Mesendoderm (in vitro differentiated cells): ENCODE measurements at places on chromosomes 2 and 18.
A peak's percentile ranks its signal among the peaks of the same experiment; 100 is the strongest.

DNA sequence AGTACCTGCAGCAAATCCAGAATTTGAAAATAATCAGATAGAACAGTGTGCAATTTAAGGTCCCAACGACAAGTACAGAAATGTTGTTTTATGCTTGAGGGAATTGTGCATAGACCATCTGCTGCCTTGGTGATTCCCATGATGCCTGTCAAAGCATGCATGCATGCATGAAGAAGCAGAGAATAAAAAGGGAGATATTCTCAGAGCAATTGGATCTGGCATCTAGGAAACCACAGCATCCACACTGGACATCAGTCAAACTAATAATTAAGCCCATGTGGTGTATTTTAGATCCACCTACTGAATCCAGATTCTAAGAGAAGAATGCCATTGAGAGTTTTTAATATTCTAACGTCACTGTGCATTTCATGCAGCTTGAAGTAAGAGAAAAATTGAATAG lies 361.2 kb downstream of the FSIP2 start:
- no peaks in the 10 kb centered on the region for H3K4me1 ChIP-seq
- DNase-seq = no peak
- H3K27ac ChIP-seq = no peak overlapping the region
- H3K4me3 ChIP-seq = no peak overlapping the region
- no peaks in the 10 kb centered on the region for H3K27me3 ChIP-seq
- no peaks in the 10 kb centered on the region for H3K36me3 ChIP-seq

- H3K27ac ChIP-seq = no peak overlapping the region
- no peaks in the 10 kb centered on the region for H3K27me3 ChIP-seq
- DNase-seq = no peak
- H3K4me3 ChIP-seq = no peak overlapping the region
- no peaks in the 10 kb centered on the region for H3K4me1 ChIP-seq
Measured at GRCh38 chr2:209340522-209340921, 83.3 kb upstream of the MAP2 start.

- DNase-seq = peak; percentile 49
- H3K4me3 ChIP-seq = no peak overlapping the region
- H3K4me1 ChIP-seq = peaks cover 4% of the 10 kb centered on the region
- no peaks in the 10 kb centered on the region for H3K27me3 ChIP-seq
Measured at GRCh38 chr2:37472959-37473358, 128.5 kb downstream of the QPCT start.

DNA sequence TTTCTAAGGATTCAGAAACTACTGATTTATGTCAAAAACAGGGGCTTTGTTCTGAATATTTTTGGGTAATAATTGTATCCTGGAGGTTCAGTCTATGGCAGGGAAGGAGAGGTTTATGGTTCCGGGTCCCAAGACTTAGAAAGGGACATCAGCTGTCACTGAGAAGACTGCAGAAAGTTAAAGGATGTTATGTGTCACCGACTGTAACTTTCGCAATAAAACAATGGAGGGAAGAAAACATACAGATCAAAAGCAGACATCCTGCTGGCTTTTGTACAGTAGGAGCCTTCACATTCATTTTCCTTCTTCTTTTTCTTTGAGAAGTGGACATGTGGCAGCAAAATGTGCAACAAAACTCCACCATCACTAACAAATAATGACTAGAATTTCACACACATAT lies 900.7 kb upstream of the SOX11 start:
- no peaks in the 10 kb centered on the region for H3K4me1 ChIP-seq
- DNase-seq = no peak
- H3K27me3 ChIP-seq = no peaks in the 10 kb centered on the region
- H3K36me3 ChIP-seq = no peaks in the 10 kb centered on the region

GRCh38 chr18:22964116-22964515 lies 31.0 kb downstream of the RBBP8 start:
- H3K4me1 ChIP-seq = no peaks in the 10 kb centered on the region
- H3K36me3 ChIP-seq = no peaks in the 10 kb centered on the region
- H3K27ac ChIP-seq = no peak overlapping the region
- no peak for DNase-seq
- H3K4me3 ChIP-seq = no peak overlapping the region

DNA sequence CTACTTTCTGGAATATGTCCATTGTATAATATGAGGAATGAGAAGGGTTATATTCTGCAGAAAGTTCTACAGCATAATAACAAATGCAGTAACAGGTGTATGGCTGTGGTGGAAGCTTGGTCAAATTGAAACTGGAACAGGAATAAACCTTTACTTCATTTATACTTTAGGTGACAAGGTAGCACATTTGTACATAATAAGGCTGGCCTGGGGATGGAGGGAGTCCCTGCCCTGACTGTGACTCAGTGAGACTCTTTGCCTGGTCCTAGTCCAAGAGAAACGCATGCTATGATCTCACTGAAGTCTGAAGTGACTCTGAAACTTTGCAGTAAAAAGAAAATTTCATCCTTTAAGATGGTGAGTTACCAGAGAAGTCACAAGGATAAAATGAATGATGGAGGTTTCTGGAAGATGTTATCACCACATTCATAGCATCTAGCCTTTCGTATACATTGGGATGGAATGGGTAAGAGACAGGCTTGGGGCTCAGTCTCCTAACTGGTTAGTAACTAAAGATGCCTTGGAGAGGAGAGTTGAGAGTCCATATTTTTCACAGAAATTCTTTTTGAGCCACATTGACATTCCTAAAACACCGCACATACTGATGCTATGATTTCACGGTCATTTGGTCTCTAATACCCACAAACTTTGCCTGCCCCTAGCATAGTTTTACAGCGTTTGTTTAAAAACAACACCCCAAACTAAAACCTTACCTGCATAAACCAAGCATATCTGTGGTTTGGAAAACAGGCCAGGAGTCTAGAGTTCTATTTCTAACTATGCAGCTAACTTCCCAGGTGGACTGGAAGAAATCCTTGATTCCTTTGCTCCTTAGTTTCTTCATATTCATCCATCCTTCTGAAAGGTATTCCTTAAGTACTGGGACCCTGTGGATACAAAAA lies 42.4 kb upstream of the NABP1 start:
- H3K27me3 ChIP-seq = no peaks in the 10 kb centered on the region
- no peak overlapping the region for H3K27ac ChIP-seq
- no peak overlapping the region for H3K4me3 ChIP-seq

- H3K4me1 ChIP-seq = peaks cover 11% of the 10 kb centered on the region
- H3K4me3 ChIP-seq = no peak overlapping the region
- no peak overlapping the region for H3K27ac ChIP-seq
Measured at GRCh38 chr2:33366473-33366872, 110.0 kb upstream of the RASGRP3 start.

DNA sequence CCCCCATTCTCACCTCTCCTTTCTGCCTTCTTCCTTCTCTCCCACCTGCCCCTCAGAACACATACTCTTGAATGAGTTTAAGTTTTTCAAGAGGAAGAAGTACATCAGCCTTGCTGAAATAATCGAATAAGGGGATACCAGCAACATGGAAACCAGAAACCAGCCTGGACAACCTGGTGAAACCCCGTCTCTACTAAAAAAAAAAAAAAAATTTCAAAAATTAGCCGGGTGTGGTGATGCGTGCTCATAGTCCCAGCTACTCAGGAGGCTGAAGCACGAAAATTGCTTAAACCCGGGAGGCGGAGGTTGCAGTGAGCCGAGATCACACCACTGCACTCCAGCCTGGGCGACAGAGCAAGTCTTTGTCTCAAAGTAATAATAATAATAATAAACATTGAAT lies 75.0 kb upstream of the SLC1A4 start:
- H3K4me1 ChIP-seq = no peaks in the 10 kb centered on the region
- H3K4me3 ChIP-seq = no peak overlapping the region
- H3K36me3 ChIP-seq = no peaks in the 10 kb centered on the region

GRCh38 chr2:165952741-165953211 lies 800 bp downstream of the TTC21B start:
- peak; percentile 42 for DNase-seq
- peak overlapping the region; percentile 83 for H3K4me3 ChIP-seq
- H3K27me3 ChIP-seq = no peaks in the 10 kb centered on the region
- no peaks in the 10 kb centered on the region for H3K36me3 ChIP-seq
- peaks cover 2% of the 10 kb centered on the region for H3K4me1 ChIP-seq
- no peak overlapping the region for H3K27ac ChIP-seq

GRCh38 chr18:80103231-80103630 lies 5.8 kb upstream of the ADNP2 start:
- H3K27me3 ChIP-seq = no peaks in the 10 kb centered on the region
- H3K36me3 ChIP-seq = no peaks in the 10 kb centered on the region
- H3K27ac ChIP-seq = no peak overlapping the region

DNA sequence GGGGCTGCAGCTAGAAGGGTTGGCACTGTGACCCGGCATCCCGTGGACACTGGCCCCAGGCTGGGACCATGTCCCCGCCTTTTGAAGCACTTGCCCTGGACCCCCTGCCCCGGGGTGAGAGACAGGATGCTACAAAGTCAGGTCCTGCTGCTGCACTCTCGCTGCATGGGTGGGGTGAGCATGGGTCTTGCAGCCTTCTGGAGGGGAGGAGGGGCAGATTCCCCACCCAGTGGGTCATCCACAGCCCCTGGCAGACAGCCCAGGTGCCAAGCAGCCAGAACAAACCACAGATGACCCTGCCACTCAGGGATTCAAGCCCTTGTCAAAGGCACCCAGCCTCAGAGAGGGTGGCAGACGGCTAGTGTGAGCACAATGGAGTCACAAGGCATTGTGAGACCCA lies 5.7 kb upstream of the NMUR1 start:
- no peak for DNase-seq
- H3K36me3 ChIP-seq = no peaks in the 10 kb centered on the region
- no peak overlapping the region for H3K4me3 ChIP-seq
- H3K27ac ChIP-seq = no peak overlapping the region
- H3K4me1 ChIP-seq = peaks cover 3% of the 10 kb centered on the region
- no peaks in the 10 kb centered on the region for H3K27me3 ChIP-seq

GRCh38 chr18:54423831-54424230 lies 66.1 kb downstream of the C18orf54 start:
- no peaks in the 10 kb centered on the region for H3K27me3 ChIP-seq
- H3K27ac ChIP-seq = no peak overlapping the region
- H3K36me3 ChIP-seq = no peaks in the 10 kb centered on the region
- H3K4me3 ChIP-seq = no peak overlapping the region
- DNase-seq = no peak
- no peaks in the 10 kb centered on the region for H3K4me1 ChIP-seq

GRCh38 chr2:73987109-73987947 lies 2.6 kb downstream of the TET3 start:
- H3K4me1 ChIP-seq = peaks cover 19% of the 10 kb centered on the region
- H3K27me3 ChIP-seq = no peaks in the 10 kb centered on the region
- no peaks in the 10 kb centered on the region for H3K36me3 ChIP-seq
- no peak for DNase-seq
- no peak overlapping the region for H3K27ac ChIP-seq

DNA sequence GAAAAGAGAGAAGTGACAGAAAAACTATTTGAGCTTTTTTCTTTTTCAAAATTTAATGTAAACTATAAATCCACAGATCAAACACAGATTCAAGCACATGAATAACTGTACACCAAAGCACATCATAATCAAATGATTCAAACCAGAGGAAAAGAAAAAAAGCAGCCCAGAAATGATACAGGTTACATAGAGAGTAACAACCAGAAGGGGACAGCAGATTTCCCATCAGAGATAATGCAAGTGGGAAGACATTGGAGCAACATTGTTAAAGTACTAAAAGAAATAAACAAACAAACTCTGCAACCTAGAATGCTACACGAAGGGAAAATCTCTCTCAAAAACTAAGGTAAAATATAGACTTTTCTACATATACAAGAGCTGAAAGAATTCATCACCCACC lies 34.5 kb downstream of the CMPK2 start:
- no peak overlapping the region for H3K4me3 ChIP-seq
- H3K27me3 ChIP-seq = no peaks in the 10 kb centered on the region
- H3K27ac ChIP-seq = no peak overlapping the region
- no peak for DNase-seq
- no peaks in the 10 kb centered on the region for H3K4me1 ChIP-seq

DNA sequence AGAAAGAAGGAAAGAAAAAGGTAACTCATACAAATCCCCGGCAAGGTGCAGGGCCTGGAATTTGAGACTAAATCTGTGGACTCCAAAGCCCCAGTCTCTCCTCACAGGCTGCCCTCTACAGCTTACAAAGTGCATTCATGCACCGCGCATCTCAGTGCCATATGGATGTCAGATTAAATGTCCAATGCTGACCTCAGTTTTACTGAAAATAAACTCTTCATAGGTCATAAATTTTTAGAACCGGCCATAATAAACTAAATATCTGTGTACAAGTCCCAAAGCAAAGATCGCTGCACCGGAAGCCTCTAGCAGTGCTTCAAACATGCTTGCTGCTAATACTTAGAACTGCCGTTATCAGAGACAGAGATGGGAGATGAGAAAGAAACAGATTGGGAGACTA lies 17.7 kb downstream of the ST6GAL2 start:
- H3K27me3 ChIP-seq = no peaks in the 10 kb centered on the region
- no peaks in the 10 kb centered on the region for H3K36me3 ChIP-seq
- H3K4me3 ChIP-seq = no peak overlapping the region
- no peaks in the 10 kb centered on the region for H3K4me1 ChIP-seq

DNA sequence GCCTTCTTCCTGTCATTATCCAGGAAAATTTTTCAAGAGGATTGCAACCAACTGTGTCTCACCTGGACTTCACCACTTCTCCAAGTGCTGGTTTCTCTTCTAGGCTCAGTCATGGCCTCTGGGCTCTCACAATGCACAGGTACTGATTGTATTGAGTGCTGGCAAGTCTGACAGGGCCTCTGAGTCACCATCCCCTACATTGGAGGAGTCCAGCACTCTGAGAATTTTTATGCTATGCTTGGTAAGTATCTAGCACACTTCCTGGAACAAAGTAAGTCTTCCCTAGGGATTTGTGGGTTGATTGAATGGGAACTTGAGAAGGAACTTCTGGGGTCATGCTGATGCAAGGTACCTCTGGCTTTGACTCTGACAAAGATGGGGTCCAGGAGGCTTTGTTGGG lies 147.2 kb upstream of the CELF4 start:
- no peaks in the 10 kb centered on the region for H3K36me3 ChIP-seq
- H3K4me1 ChIP-seq = no peaks in the 10 kb centered on the region
- no peak overlapping the region for H3K4me3 ChIP-seq
- no peak for DNase-seq

- H3K4me1 ChIP-seq = no peaks in the 10 kb centered on the region
- H3K27ac ChIP-seq = peak overlapping the region; percentile 16
- no peaks in the 10 kb centered on the region for H3K36me3 ChIP-seq
- H3K27me3 ChIP-seq = no peaks in the 10 kb centered on the region
- no peak overlapping the region for H3K4me3 ChIP-seq
Measured at GRCh38 chr2:221448844-221449390, 123.2 kb downstream of the EPHA4 start.

DNA sequence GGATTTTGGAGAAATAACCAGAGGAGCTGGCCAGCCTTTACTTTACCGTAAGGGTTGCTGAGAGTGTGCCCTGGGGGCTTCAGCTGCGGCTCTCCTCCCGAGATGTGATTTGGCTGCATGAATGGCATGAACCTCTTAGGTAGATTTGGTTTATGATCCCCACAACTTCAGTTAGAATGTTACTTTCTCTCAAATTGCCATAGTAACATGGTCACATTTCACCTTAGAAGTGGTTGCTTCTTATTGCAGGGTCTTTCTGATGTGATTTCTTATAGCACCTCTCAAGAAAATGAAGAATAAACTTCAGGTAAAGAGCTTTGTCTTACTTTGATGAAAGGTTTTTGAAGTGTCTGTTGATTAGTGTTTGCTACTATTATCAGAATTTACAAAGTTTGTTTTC lies 5.6 kb downstream of the PLCL1 start:
- no peak for DNase-seq
- peaks cover 6% of the 10 kb centered on the region for H3K27me3 ChIP-seq
- H3K4me3 ChIP-seq = no peak overlapping the region
- peaks cover 3% of the 10 kb centered on the region for H3K4me1 ChIP-seq
- no peaks in the 10 kb centered on the region for H3K36me3 ChIP-seq

GRCh38 chr18:24176727-24177416 lies 38.0 kb downstream of the CABYR start:
- no peak overlapping the region for H3K4me3 ChIP-seq
- H3K27ac ChIP-seq = no peak overlapping the region
- no peaks in the 10 kb centered on the region for H3K36me3 ChIP-seq
- H3K4me1 ChIP-seq = peaks cover 3% of the 10 kb centered on the region
- H3K27me3 ChIP-seq = no peaks in the 10 kb centered on the region
- DNase-seq = peak; percentile 82
